Nephron progenitor cell (in vitro differentiated cells): ENCODE measurements at places on chromosomes 5 and 9.
A peak's percentile ranks its signal among the peaks of the same experiment; 100 is the strongest.

DNA sequence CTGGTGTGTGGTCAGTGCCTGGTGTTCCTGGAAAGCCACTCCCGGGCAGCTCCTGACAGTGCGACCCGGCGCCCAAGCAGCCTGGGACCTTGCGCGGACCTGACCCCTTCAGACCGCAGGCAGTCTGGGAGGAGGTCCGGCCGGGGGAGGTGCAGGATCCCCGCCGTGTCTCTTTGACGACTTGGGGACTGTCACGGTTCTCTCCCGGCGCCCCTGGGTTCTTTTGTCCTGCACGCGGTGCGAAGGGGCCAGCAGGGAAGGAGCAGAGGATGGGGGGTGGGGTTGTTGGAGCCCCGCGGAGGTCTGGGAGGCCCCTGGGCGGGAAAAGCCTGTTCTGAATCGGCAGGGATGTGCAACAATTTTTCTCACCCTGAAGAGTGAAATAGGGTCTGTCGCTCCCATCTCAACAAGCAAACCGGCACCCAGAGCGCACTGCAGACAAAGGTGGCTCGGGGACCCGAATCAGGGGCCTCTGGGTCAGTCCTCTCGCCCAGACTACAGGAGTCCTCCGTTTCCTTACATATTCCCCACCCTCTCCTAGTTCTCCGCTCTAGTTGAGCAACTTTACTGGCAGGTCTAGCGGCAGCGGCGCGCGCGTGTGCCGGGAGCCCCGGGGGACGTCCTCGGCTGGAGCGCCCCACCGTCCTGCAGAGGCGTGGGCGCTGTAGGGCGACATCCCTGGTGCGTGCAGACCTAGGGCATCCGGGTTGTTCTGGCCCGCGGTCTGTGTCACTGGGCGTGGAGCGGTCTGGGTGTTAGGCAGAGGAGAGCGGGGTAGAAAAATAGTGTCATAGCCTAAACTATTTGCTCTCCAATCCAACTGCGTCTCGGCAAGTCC lies 1.2 kb downstream of the VCAN start:
- DNase-seq, result peak; percentile 65

GRCh38 chr9:18061856-18062255 lies 412.1 kb upstream of the ADAMTSL1 start:
- no peak for DNase-seq

- DNase-seq, result no peak
These were observed 4.1 kb upstream of the TOMM5 start for GRCh38 chr9:37596504-37596903.

GRCh38 chr5:139295346-139296057 lies 2.0 kb downstream of the MATR3 start:
- no peak for DNase-seq

- no peak for DNase-seq
These were observed 20.1 kb upstream of the HMCN2 start for GRCh38 chr9:130245474-130245873.

- DNase-seq, result no peak
These were observed 85.9 kb downstream of the RAI14 start for GRCh38 chr5:34742061-34742460.

GRCh38 chr5:171810227-171810626 lies 24.6 kb downstream of the SMIM23 start:
- DNase-seq, result no peak

DNA sequence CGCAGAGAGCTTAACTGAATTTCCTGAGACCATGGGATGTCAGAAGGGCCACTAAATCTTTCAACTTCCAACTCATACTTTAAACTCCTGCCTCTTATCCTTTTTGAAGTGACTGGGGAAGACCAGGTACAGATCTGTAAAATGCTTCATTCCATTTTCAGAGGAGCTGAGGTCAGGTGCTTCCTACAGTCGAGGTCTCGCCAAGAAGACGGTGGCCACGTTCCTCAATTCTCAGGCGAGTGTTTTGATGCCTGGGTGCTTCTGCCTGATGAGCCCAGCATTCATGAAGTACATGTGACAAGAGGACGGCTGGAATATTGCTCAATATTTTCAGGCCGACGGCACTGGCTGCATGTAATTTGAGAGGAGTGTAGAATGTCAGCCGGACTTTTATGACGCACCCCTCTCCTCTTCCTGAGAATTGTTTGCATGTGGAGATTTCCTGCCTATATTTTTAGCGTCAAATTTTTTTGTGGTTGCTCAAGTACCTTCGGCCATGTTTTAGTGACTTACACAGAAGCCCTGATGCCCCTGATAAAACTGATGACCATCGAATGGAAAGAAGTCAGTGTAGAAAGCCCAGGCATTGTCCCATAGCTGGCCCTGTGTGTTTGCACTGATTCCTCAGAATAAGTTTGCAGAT lies 38.8 kb upstream of the GLRX start:
- DNase-seq, result no peak

DNA sequence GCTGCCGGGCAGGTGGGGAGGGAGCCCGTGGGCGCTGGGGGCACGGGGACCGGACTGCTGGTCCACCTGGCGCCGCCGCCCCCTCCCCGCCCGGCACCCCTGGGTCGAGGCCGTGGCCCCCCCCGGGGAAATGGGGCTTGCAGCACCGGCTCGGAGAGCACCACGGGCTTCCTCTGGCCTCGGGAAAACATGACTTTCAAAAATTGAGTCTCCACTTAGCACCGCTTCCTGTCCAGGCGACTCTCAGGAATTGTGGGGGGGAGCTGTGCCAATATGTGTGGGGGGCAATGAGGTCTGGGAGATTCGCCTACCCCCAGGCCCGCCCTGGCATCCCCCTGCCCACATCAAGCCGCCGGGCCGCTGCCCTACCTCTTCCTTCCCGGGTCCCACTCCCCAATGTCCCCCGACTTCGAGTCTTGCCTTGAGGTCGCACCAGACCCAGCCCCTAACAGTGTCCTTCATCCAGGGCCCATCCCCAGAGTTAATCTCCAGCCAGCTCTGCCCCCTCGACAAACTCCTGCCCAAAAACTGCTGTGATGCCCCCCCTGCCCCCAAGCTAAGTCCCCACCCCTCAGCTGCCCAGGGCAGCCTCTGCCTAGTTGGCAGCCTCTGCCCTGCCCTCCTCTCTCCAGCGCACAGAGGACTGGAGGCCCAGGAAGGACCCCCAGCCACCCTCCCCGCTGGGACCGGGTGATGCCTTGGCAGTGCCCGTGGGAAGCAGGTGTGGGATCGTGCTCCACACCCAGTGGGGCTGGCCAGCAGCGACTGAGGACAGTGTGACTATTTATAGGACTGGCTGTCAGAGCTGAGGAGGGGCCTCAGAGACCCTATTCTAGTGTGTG lies 3.9 kb downstream of the EGFL7 start:
- DNase-seq, result no peak

DNA sequence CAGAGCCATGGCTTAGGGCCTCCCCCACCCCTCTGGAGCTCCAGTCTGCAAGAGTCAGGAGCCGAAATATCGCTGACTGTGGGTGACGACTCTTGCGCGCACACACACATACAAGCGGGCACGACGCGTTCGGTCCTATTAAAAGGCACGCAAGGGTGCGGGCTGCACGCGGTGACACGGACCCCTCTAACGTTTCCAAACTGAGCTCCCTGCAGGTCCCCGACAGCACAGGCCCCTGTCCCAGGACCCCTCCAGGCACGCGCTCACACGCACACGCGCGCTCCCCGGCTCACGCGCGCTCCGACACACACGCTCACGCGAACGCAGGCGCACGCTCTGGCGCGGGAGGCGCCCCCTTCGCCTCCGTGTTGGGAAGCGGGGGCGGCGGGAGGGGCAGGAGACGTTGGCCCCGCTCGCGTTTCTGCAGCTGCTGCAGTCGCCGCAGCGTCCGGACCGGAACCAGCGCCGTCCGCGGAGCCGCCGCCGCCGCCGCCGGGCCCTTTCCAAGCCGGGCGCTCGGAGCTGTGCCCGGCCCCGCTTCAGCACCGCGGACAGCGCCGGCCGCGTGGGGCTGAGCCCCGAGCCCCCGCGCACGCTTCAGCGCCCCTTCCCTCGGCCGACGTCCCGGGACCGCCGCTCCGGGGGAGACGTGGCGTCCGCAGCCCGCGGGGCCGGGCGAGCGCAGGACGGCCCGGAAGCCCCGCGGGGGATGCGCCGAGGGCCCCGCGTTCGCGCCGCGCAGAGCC lies at the start of gene GRIN1:
TSS of gene GRIN1 (plus strand) at position 433 of the 746 bp plus-strand sequence. CDS start 333 bp downstream, outside the sequence.
- DNase-seq, result peak; percentile 88

GRCh38 chr5:174745590-174746103 lies 21.3 kb downstream of the MSX2 start:
- no peak for DNase-seq

DNA sequence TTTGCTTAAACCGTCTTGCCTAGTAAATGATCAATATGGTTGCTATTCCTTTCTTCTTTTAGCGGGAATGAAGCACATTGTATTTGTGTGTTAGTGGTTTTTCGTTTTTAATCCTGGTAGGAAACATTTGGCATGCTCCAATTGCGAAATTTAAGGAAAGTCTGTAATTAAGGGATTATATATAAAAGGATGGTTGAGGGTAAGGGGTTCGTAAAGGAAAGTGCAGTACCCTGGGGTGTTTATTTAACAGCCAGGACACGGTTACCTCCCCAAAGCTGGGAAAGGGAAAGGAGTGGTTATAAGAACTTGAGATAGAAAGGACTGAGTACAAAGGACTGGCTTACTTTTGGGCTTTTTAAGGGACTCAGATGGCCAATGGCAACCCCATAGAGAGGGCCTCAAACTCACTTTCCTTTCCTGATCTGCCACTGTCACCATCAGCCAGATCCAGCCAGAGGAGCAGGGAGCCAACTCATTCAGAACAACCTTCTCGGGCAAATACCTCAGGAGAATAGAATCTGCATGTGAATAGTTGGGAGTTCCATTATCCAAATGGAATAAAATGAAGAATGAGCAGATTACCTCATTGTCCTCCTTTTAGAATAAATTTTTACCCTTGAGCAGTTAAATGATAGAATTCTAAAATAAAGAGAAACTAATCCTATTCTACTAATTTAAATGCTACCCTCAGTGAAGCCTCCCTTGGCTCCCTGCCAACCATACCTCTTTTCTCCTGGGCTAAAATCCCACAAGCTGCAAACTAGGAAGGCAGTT lies 117.7 kb downstream of the SNCAIP start:
- no peak for DNase-seq

DNA sequence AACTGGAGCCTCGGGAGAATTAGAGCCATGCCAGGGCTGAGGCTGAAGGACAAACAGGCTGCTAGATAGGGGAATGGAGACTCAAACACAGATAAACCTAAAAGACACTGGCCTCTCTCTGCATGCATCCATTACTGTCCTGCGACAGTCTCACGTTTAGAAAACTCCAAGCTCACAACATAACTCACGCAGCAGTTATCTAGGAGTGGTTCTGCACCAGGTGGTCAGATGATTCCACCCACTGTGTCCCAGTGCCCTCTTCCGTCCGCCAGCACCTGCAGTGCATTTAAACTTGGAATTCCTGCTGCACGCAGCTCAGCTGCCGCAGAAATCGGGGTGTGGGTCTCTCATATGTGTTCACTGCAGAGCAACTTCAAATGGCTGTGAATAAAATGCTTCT lies 272.6 kb upstream of the IRX2 start:
- DNase-seq, result no peak

DNA sequence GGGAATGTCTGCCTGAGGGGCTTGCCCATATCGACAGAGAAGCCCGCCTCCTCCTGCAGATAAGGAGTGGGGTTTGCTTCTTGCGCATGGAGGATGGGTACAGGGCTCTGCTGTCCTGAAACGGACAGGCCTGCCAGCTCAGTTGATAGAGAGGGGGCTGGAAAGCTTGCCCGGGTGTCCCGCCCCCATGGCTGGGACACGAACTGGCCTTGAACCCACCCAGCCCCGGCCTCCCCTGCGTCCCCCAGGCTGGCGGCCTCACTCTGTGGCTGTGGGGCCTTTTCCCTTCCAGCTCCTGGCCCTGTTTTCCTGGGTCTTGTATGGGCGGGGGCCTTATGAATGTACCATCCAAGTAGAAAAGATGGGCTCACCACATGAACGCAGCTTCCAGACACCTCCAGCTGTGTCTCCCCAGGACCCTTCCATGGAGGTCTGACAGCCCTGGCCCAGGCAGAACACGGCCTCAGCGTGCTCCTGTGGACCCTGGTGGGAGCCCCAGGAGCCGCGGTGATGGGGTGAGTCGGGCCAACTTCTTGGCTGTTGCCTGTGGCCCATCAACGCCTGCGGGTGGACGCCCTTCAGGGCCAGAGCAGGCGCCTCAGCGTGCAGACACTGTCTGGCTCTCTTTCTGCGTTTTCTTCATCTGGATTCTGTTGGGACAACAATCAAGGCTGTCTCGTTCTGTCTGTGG lies 15.9 kb upstream of the SLC2A6 start:
- peak; percentile 1 for DNase-seq

GRCh38 chr9:95481000-95481399 lies 35.8 kb downstream of the PTCH1 start:
- no peak for DNase-seq

- no peak for DNase-seq
These were observed 662.0 kb downstream of the PTPRD start for GRCh38 chr9:9950813-9951212.

DNA sequence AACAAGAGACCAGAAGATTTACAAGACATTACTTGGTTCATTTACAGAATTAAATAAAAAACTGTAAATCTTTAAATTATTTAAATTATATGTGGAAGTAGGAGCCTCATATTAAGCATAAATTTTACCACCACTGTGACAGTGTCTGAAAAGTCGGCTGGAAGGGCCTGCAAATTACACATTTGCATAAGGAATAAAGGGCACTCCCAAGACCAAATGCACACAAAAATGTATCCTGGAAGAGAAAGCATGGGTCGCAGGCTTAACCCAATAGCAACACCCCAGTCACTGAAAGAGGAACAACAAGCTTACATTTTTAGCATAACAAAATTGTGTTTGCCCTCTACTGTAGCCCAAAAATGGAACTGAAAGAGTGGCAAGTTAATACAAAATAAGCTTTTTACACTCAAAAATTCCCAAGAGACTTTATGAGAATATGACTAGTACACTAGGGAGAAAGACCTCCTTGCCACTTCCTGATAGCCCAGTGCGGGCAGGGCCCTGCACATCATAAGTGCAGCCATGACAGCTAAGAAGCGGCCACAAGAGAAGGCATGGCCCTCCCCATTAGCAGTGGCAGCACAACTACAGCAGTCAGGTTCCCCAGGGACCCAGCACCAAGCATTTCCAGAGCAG lies 482.0 kb downstream of the DTWD2 start:
- DNase-seq, result no peak

DNA sequence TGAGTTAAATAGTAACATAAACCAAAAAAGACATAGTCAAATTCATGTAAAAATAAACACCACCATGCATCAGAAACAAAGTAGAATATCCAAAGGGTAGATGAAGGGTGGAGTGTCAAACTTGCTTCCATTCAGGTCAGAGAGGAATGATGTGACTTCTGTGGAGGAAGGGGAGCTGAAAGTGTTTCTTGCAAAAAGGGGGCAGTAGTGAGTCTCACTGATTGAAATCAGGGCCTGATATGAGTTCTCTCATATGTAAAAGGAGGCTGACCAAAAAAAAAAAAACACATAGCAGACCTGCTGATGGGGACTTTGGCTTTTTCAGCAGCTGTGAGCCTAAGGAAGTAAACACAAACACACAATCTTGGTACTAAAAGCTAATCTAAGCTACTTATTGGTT lies 38.8 kb upstream of the RGMB start:
- no peak for DNase-seq

DNA sequence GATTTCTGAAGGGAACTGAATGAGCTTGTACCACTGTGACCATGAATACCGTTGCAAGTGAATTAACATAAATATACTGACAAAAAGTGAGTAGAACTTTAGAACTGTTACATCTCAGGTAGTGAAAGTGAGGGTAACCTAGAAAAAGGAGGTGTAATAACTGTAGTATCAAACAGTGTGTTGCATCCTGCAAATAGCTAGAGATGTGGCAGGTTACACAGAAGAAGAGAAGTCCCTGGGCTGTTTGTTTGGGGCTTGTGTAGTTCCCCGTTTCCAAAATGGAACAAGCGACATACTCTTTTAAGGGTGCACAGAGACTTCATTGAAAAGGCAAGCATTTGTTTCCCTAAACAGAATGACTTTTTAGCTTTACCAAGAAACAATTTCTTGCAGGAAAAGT lies 214.8 kb downstream of the NR3C1 start:
- no peak for DNase-seq
